GM23338 (cell line): ENCODE measurements at places on chromosomes 11 and 22.

GRCh38 chr22:49848690-49849160, 4.9 kb upstream of the ZBED4 start:
- DNase-seq, result no peak

- DNase-seq, result no peak
Observed at GRCh38 chr11:64048042-64048854, 12.5 kb downstream of the FLRT1 start.

GRCh38 chr11:69286374-69287371, 7.3 kb upstream of the MYEOV start:
- DNase-seq, result peak; percentile 29

DNA sequence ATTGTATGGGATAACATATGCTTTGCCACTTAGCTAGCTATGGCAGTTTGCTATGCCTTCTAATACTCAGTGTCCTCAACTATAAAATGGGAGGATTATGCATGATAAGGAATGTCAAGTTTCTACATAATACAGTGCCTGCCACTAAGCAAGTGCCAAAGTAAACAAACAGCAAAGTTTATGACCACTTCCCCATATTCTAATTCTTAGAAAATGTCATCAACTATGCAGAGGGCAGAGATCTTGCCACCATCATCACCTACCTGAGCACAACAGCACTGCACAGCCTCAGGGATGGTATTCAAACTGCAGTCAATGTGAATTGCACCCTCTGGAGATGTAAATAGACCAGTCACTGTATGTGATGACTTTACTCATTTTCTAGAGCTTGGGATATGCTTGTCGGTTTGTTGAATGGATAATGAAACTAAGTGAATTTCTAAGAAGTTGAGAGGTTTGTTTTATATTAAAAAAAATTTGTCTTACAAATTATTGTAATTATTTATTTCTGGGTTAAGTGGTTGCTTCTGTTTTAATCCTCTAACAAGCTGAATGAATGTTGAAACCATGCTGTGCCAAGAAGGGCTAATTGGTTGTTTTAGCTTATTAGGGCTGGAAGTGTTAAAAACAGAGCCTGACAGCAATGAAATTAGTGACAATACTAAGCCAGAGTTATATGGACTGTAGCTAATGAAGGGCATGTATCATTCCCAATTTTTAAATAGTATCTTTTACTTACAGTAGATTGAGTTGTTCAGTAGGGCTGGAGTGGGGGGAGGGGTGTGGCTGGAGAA, 398.4 kb downstream of the CNTN5 start:
- peak; percentile 30 for DNase-seq
